ENCODE measurements at places on chromosomes 16 and 17.

GRCh38 chr17:6450926-6451832, 6.9 kb downstream of the PIMREG start:
- DNase-seq = peak; percentile 55

DNA sequence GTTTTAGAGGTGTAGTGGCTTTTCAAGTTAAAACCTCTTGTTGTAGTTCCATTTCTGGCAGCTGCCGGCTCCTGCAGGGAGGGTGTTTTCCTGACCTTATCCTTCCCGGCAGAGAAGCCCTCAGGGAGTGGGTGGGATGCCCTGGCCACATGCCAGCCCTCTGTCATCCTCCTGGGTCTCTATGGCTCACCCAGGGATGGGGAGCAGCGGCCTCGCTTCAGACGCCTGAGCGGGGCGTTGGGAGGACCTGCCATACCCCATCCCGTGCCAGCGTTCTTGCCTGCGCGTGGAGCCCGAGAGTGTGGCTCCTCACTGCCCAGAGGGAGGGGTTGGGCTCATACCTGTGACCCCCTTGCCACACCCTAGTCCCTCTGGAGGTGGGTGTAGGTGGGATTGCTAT, 11.9 kb downstream of the KCNJ12 start:
- DNase-seq = no peak

GRCh38 chr16:30092373-30093010, 768 bp upstream of the TBX6 start:
- no peak for DNase-seq

- no peak for DNase-seq
These were observed 142.7 kb upstream of the GNAO1 start for GRCh38 chr16:56048425-56049105.

DNA sequence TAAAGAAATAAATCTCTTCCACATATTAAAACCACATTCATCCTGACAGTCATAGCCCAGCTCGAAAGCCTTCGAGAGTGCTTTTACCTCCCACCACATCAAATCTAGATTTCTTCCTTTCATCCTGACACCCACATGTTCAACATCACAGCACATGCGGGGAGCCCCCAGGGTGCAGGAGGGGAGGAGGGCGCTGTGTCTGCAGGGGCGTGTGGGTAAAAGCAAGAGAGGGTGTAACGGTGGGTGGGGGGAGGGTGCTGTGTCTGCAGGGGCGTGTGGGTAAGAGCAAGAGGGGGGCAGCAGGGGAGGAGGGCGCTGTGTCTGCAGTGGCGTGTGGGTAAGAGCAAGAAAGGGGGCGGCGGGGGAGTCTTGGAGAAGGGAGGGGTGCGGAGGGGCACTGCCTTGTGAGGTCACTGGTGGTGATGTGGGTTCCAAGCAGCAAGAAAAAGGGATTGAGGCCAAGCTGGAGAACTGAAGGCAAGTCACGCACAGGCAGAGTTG, 34.7 kb downstream of the ADCY9 start:
- DNase-seq = no peak

- DNase-seq = no peak
These were observed 22.3 kb downstream of the BAIAP2 start for GRCh38 chr17:81057079-81057730.

- no peak for DNase-seq
These were observed 24.6 kb upstream of the FAAP100 start for GRCh38 chr17:81576621-81577277.

GRCh38 chr17:72977771-72978417, 114.6 kb downstream of the SLC39A11 start:
- no peak for DNase-seq

GRCh38 chr16:57262841-57263540, 17.9 kb downstream of the ARL2BP start:
- DNase-seq = no peak

DNA sequence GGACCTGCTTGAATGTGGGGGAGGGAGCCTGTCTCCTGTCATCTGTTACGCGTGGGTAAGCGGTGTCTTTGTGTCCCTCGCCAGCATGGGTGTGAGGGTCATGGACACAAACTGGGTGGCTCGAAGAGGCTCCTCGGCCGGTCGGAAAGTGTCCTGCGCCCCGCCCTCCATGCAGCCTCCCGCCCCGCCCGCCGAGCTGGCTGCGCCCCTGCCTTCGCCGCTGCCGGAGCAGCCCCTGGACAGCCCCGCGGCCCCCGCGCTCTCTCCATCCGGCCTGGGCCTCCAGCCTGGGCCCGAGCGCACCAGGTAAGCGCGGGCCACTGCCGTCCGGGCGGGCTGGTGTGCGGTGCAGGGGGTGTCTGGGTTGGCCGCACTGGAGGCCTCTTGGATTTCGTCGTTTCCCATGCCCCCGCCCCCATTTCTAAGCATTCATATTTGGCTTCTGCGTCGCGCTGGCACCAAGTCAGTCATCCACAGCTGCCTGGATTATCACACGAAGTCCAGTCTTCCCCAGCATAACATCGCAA, 43.8 kb downstream of the ELAC2 start:
- peak; percentile 17 for DNase-seq

GRCh38 chr16:11291091-11291703, 10.1 kb upstream of the PRM1 start:
- no peak for DNase-seq

- DNase-seq = no peak
These were observed 25.5 kb downstream of the POLR3E start for GRCh38 chr16:22322741-22323140.

- DNase-seq = no peak
These were observed 489.4 kb upstream of the HSBP1 start for GRCh38 chr16:83318390-83318789.

GRCh38 chr17:7889166-7889955, 772 bp downstream of the CHD3 start:
- DNase-seq = peak; percentile 93

GRCh38 chr16:3214904-3215600, 19.9 kb downstream of the ZNF200 start:
- DNase-seq = no peak

- no peak for DNase-seq
These were observed 2.1 kb downstream of the CA7 start for GRCh38 chr16:66846266-66846665.

DNA sequence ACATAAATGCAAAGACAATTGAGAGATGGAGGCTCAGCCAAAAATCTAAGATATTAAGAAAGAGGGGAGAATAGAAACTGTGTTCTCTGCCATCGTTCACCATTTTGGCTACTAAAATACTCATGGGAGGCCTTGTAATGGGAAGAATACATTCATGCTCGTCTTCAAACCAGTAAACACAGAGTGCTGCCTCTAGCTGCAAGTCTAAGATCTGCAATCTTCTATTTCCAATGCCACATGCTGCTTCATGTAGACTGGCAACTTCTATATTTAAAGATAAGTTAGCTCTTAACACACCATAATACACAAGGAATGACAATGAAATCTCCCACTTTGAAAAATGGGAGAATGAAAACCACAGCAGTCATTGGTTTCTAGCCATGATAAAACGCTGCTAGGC, 387.3 kb downstream of the HS3ST3B1 start:
- no peak for DNase-seq

DNA sequence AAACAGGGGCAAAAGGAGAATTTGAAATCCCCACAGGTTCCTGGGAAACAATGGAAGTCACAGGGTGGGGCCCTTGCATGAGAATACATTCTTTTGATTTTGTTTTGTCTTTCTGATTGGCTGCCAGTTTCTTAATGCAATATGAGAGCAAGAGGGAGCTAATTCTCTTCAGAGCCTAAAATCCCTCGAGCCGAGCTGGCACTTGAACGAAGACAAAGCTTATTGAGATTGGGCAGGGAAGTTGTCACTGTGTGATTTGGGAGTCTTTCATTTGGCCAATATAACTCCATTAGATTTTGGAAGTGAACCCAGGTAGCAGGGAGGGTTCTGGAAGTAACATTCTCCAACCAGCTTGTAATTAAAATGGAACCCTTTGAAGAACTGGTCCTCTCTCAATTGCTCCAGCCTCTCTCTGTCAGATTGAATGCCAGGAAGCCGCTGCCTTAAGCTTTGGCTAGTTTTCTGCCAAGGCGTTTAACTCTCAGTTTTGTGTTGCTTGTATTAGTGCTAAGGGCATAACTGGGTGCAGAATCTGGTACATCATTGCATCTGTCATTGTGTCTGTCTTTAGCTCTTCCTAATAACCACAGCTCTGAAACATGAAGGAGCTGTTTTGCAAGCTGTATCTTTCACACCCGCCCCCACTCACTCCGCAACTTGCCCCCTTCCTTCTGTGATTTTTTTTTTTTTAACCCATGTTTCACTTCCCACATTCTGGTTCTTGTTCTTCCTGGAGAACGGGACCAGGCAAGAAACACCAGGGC, 272.0 kb downstream of the MAF start:
- DNase-seq = no peak

DNA sequence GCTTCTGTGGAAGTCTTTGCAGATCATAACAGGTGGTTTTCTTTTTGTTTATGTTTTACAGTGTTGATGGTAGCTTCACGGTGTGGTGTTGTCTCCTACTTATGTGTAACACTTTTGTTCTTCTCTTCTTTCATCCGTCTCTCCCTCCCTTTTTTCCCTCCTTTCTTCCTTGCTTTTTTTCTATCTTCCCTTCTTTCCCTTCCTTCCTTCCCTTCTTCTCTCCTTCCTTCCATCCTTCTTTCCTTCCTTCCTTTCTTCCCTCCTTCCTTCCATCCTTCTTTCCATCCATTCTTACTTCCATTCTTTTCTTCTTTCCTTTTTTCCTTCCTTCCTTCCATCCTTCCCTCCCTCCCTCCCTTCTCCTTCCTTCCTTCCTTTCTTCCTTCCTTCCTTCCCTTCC, 31.4 kb downstream of the IRX5 start:
- no peak for DNase-seq

- DNase-seq = no peak
These were observed 26.2 kb upstream of the TXNDC11 start for GRCh38 chr16:11768849-11769248.

GRCh38 chr17:64236827-64237403, 26.1 kb downstream of the TEX2 start:
- DNase-seq = peak; percentile 18

GRCh38 chr16:30526137-30526822, at the start of gene ZNF768:
TSS of gene ZNF768 (minus strand) at chr16:30526566. CDS start at chr16:30526413, 153 bp downstream.
- peak; percentile 80 for DNase-seq

DNA sequence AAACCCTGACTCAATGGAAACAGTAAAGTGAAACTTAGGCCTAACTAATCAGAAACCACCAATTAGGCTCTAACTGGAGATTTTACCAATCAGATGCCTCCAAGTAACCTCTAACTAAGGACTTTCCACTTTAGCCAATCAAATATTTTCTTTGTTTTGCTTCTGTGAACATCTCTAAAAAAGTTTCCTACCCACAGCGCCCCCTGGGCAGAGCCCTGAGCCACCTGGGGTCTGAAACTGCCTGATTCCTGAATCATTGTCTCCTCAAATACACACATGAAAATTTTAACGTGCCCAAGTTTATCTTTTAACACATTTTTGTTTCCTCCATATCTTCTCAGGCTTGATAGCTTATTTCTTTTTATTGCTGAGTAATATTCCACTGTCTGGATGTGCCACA, 19.0 kb downstream of the ADAD2 start:
- DNase-seq = no peak

DNA sequence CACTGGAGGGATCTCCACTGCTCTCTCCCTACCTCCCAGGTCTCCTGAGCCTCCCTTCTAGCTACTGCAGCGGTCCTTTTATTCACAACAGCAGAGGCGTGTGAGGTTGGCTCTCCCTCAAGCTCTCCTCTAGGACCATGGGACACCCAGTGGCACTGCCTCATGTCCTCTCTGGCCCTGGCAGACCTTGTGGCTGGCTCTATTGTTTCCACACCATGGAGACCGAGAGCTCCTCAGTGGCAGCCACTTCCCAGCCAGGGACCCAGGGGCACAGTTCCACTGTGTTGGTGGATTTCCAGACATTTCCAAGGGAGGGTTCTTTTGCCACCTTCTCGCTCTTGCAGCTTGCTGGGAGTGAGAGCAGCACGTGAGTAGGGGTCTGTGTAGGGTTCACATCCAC, 204.9 kb downstream of the AXIN2 start:
- no peak for DNase-seq

GRCh38 chr17:38701504-38702165, 3.4 kb upstream of the MLLT6 start:
- DNase-seq = peak; percentile 64

DNA sequence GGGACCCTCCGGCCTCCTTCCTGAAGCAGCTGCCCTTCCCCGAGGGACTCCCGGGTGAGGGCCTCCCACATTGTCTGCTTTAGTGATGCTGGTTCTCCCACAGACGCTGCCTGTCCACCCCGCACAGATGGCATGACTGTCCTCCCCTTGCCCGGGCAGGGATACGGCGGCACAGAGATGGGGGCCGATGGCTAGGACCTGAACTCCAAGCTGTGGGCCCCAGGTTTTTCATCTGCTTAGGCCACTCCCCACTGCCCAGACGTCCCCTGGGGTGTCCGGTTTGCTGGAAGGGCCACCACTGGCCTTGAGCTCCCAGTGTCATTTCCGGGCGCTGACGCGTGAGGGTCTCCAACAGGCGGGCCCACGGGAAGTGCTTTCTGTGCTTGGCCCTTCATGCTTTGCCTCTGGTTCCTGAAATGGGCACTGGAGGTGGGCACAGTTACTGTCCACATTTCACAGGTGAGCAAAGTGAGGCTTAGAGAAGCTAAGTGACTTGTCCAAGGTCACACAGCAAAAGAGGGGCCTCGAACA, 87.4 kb upstream of the CBX4 start:
- DNase-seq = no peak

- DNase-seq = no peak
These were observed 51.5 kb downstream of the NTN1 start for GRCh38 chr17:9072696-9073339.

GRCh38 chr17:7955414-7956227, 23.6 kb downstream of the CNTROB start:
- no peak for DNase-seq

- DNase-seq = no peak
These were observed 9.6 kb downstream of the IFT140 start for GRCh38 chr16:1602285-1602684.

DNA sequence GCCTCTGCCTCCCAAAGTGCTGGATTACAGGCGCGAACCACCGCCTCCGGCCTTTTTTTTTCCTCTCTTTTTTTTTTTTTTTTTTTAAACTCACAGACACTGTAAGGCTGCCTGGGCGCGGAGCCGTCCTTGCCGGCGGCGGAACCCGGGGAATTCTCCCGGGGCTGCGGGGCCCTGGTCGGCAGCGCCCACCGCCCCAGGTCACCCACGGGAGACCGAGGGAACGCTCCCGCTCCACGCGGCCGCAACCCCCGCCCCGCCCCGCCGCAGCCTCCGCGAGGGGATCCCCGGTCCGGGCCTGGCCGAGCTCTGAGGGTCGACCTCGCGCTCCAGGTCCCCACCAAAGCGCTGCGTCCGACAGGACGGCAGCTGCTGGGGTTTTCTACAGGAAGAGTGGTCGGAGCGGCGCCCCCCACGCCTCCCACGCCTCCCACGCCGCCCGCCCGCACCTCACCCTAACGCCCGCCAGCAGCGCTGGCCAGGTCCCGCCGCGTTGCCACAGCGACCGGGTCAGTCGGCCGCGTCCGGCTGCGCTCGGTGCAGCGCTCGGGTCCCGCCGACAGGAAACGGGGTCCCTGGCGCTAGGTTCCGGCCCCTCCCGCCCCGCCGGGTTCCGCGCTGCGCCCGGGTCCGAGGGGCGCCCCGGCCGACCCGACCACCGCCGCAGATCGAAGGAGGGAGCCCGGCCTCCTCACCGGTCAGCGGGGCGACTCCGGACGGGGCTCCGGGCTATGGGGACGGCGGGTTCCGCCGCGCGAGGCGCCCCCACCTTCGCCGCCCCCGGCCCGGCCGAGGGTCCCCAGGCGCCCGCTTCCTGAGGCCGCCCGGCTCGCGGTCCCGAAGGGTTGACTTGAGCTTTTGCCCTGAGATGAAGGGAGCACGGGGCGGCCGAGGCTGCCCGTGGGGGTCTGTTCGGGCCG, at the start of gene CCDC57:
Gene CCDC57 (minus strand): TSS at position 512 of the 920 bp plus-strand sequence. CDS start 10,898 bp downstream, outside the sequence.
- peak; percentile 83 for DNase-seq

Data from NCI-H146 (cell line).